Stimulated activated CD4-positive, alpha-beta T cell treated with anti-CD3 and anti-CD28 coated beads, Interleukin-2, amount 100 ng/mL, for 4 hours (primary cell): ENCODE measurements at places on chromosomes 4 and X.

DNA sequence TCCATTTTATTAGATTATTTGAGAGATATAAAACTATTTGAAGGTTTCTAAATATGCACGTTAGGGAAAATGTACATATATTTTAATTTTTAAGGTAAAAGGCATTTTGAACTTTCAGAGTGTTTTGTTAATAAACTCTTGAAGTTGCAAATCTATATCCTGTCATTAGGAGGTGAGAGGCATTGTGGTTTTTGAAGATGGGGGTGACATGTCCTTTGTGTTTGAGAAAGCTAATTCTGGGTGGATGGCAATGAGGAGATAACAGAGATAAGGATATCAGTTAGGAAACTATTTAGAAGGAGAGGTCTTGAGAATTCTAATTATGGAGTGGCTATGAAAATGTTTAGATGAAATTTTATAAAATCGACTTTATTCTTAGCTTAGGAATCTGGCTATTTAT lies 6.1 kb downstream of the STIM2 start:
- DNase-seq = no peak

DNA sequence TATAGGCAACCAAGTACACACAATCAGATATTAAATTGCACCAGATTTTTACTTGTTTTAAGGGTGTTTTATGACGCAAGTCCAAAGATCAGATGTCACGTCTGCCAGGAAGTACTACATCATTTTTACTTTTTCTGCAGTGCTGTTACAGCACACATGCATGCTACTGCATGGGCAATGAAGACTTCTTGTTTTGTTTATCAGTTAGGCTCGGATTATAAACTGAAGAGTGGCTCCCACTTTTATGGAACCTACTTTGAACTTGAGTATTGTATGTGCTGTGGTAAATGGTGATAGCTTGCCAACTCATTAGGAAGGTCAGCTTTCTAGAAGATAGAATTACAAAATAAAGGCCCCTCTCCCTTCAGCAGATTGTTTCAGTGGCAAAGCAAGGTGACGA lies 131.6 kb downstream of the CEP135 start:
- no peak for DNase-seq

DNA sequence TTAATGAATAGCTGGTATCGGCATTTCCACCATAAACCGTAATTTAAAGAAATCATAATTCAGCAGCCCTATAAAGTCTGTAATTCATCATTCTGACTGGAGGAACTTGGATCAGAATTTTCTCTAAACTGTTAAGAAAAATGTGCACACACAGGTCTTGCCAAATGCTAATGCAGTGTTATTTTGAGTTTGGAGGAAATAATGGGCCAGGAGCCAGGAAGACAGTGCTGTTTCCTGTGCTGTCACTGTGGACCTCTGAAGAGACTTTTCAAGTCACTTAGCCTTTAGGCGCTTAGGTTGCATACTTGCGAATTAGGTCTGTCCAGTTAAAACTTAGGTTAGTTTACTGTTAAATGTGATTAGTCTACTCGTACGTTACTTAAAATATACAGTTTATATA lies 137.5 kb upstream of the ANXA3 start:
- no peak for DNase-seq

DNA sequence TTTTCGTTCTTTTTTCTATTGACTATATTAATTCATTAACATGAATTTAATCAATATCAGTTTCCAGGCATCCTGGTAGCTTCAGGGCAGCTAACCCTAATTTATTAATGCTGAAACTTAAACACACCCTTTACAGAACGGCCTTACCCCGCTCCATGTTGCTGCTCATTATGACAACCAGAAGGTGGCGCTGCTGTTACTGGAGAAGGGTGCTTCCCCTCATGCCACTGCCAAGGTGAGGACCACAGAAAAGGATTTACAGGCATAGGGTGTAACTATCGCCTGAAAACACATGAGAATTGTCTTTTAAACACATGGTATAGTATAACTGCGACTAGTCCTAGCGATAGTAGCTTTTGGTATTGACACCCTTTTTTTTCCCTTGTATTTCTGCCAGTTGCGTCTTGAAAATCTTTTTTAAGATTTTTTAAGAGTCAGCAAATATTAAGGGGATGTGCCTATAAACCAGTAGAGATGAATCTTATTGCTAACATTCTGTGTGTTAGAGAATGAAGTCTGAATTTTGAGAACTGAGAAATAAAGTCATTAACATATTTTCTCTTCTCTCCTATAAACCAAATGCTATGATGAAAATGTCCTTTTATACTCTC lies 229.0 kb downstream of the ANK2 start:
- peak; percentile 22 for DNase-seq

GRCh38 chr4:5041699-5042098 lies 9.6 kb upstream of the STK32B start:
- no peak for DNase-seq

GRCh38 chr4:74111306-74111975 lies 12.4 kb upstream of the CXCL2 start:
- DNase-seq = no peak
